Stomach (tissue), 19 donors: ENCODE measurements at places on chromosomes 2 and 18. TPM values are rescaled to one million over a fixed set of nuclear protein-coding genes. Genes with fewer than 3 reads are reported as not detected.
A peak's percentile ranks its signal among the peaks of the same experiment; 100 is the strongest.

PJVK gene
- 5.3 TPM for polyA plus RNA-seq

SMAD4 gene
- polyA plus RNA-seq: 13.3 TPM

MPHOSPH10 gene
- 25.1 TPM for polyA plus RNA-seq

DNAJC5G gene
- not detected for polyA plus RNA-seq

- H3K4me3 ChIP-seq: no peak overlapping the region
- DNase-seq: peak; percentile 58
- peak overlapping the region; percentile 44 for H3K27ac ChIP-seq
- H3K4me1 ChIP-seq: peaks cover 35% of the 10 kb centered on the region
These were observed 204.5 kb downstream of the ZFP36L2 start for GRCh38 chr2:43021791-43022509.

DNA sequence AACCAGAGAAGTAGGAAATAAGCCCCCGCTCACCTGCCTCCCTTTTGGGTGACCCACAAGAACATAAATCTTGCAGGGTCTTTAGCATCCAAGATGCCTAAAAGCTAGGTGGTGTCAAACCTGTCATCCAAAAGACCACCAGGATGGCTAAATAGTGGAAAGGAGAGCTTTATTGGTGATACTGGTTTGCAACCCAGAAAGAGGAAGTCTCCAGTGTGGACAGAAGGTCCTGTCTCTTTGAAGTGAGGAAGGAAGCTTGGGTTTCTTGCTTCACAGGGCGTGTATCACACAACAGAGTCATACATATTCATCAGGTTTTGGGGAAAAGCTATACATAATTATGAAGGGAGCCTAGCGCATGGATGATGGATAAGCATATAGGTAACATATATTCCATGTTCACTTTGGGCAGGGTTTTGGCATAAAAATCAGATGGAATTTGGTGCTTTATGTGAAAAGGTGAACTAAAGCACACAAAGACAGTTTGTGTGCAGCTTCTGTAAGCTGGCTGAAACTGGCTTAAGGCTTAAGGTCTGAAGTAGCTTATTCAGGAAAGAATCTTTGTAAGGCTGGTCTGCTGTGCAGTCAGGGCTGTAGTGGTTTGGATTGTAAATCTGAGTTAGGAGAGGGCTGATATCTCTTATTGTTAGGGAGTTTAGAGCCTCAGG lies 102.2 kb upstream of the MSH2 start:
- H3K4me1 ChIP-seq: no peaks in the 10 kb centered on the region
- H3K27ac ChIP-seq: peak overlapping the region; percentile 43
- H3K27me3 ChIP-seq: no peaks in the 10 kb centered on the region
- no peaks in the 10 kb centered on the region for H3K36me3 ChIP-seq

DNA sequence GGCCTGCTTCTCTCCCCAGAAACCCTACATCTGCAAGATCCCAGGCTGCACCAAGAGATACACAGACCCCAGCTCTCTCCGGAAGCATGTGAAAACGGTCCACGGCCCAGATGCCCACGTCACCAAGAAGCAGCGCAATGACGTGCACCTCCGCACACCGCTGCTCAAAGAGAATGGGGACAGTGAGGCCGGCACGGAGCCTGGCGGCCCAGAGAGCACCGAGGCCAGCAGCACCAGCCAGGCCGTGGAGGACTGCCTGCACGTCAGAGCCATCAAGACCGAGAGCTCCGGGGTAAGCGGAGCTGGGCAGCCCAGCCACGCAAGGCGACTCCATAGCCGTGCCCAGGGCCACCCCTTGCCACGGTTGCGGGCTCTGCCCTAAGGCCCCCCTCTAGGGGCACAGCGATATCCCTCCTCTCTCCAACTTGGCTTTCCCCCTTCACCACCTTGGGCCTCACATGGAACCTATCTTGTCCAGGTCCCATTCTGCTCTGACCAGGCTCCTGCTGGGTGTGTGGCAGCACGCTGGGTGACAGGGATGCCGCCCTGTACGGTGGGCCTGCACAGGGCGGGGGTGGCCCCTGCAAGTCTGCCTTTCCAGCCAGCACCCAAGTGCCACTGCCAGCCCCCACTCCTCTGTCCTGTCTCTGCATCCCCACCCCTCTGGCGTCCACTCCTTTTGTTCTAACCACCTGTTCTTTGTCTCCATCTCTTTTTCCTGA lies 248.9 kb downstream of the GLI2 start:
- DNase-seq: no peak
- no peaks in the 10 kb centered on the region for H3K4me1 ChIP-seq
- no peak overlapping the region for H3K4me3 ChIP-seq
- H3K27ac ChIP-seq: no peak overlapping the region
- H3K36me3 ChIP-seq: no peaks in the 10 kb centered on the region

- H3K4me3 ChIP-seq: no peak overlapping the region
- no peaks in the 10 kb centered on the region for H3K27me3 ChIP-seq
- no peak for DNase-seq
- H3K4me1 ChIP-seq: no peaks in the 10 kb centered on the region
These were observed 136.0 kb downstream of the PTH2R start for GRCh38 chr2:208542465-208543041.

GRCh38 chr2:69348781-69349180 lies 38.2 kb downstream of the GFPT1 start:
- no peak for DNase-seq
- H3K27me3 ChIP-seq: no peaks in the 10 kb centered on the region
- H3K4me1 ChIP-seq: no peaks in the 10 kb centered on the region
- peaks cover 100% of the 10 kb centered on the region for H3K36me3 ChIP-seq
- H3K4me3 ChIP-seq: no peak overlapping the region
- H3K27ac ChIP-seq: no peak overlapping the region

DNA sequence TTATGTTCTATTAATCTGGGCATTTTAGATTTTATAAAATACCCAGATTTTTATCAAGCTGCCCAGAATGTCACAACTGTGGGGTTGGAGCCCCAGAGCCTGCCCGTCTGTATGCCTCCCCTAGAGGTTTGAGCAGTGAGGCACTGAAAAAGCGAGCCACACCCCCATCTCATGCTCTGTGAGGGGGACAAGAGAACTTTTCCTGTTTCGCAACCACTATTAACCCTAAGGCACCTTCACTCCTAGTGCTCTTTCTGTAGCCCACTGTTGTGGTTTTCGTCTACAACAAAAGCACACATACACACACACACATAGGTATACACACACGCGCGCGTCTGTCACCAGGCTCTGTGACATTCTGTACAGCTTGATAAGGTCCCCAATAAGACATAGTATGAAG lies 38.0 kb downstream of the DCDC2C start:
- H3K27ac ChIP-seq: no peak overlapping the region
- H3K36me3 ChIP-seq: no peaks in the 10 kb centered on the region
- H3K4me1 ChIP-seq: no peaks in the 10 kb centered on the region
- no peak for DNase-seq
- H3K27me3 ChIP-seq: no peaks in the 10 kb centered on the region

DNA sequence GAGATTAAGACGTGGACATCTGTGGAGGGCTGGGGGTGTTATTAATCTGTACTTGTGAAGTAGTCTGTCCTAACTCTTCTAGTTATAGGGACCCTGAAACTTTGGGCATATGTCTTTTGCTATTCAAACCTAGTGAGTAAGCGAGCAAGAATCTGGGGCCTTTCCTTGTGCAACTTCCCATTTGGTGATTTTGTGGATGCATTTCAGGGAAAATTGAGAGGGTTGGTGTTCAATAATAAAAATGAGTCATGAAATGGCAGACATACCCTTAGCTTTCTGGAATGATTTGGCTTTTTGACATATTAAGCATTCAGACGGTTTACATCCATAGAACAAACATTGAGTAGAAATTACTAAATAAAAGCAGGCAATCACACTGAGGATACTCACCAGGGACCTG lies 17.0 kb downstream of the COL4A4 start:
- no peaks in the 10 kb centered on the region for H3K27me3 ChIP-seq
- H3K4me3 ChIP-seq: no peak overlapping the region
- H3K4me1 ChIP-seq: no peaks in the 10 kb centered on the region
- H3K27ac ChIP-seq: no peak overlapping the region
- DNase-seq: no peak
- no peaks in the 10 kb centered on the region for H3K36me3 ChIP-seq

DNA sequence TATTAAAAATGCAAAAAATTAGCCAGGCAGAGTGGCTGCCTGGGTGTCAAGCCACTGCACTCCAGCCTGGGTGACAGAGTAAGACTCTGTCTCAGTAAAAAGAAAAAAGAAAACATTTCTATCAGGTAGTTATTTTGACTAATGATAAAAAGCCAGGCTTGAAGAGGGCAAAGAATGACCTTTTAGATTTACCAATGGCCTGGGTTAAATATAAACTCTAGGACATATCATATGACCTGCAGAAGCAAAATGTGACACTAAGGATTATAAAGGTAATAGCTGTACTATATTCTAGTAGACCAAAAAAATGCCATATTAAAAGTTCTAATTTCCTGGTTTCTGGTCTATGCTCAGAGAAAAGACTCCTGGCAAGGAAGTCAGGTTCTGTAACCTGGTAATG lies 16.1 kb upstream of the STAMBP start:
- no peak for DNase-seq
- no peaks in the 10 kb centered on the region for H3K4me1 ChIP-seq
- H3K4me3 ChIP-seq: no peak overlapping the region
- H3K27me3 ChIP-seq: no peaks in the 10 kb centered on the region
- no peaks in the 10 kb centered on the region for H3K36me3 ChIP-seq
- no peak overlapping the region for H3K27ac ChIP-seq

- H3K27ac ChIP-seq: no peak overlapping the region
- H3K27me3 ChIP-seq: no peaks in the 10 kb centered on the region
- H3K36me3 ChIP-seq: no peaks in the 10 kb centered on the region
- H3K4me3 ChIP-seq: no peak overlapping the region
- H3K4me1 ChIP-seq: peaks cover 8% of the 10 kb centered on the region
These were observed 53.4 kb upstream of the RALBP1 start for GRCh38 chr18:9421901-9422327.

DNA sequence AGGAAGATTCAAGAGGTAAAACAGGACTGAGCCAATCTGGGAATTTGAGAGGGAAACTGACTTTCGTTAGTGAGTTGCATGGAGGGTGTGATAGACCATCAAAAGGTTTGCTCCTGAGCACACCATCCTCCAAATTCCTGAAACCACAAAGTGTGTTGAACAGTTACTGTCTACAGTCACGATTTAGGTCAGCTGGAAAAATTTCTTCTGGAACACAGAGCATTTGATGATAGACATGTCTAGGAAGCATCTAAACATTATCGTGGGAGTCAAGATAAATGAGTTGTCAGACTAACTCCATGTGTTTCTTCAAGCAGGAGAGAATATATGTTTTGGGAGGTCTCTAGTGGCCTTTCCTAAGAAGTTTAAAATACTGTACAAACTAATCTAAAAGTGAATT lies 449.4 kb upstream of the SLC14A2 start:
- no peak overlapping the region for H3K27ac ChIP-seq
- H3K4me3 ChIP-seq: no peak overlapping the region
- no peak for DNase-seq

- H3K4me1 ChIP-seq: no peaks in the 10 kb centered on the region
- H3K27ac ChIP-seq: no peak overlapping the region
- H3K27me3 ChIP-seq: no peaks in the 10 kb centered on the region
- DNase-seq: no peak
- H3K4me3 ChIP-seq: no peak overlapping the region
- H3K36me3 ChIP-seq: no peaks in the 10 kb centered on the region
These were observed 567.2 kb downstream of the TMX3 start for GRCh38 chr18:68147728-68148127.

DNA sequence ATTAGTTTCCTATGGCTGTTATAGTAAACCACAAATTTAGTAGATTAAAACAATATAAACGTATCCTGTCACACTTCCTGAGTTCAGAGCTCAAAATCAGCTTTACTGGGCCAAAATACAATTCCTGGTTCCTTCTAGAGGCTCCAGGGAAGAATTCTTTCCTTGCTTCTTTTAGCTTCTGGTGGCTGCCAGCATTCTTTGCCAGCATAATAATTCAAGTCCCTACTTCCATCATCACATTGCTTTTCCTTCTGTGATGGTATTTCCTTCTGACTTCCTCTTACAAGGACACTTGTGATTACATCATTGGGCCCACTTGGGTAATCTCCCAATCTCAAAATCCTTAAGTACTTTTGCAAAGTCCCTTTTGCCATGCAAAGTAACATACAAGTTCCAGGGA lies 40.6 kb downstream of the MOB4 start:
- no peak overlapping the region for H3K4me3 ChIP-seq
- H3K4me1 ChIP-seq: no peaks in the 10 kb centered on the region
- H3K27ac ChIP-seq: no peak overlapping the region
- no peak for DNase-seq
- H3K27me3 ChIP-seq: no peaks in the 10 kb centered on the region
- peaks cover 20% of the 10 kb centered on the region for H3K36me3 ChIP-seq

DNA sequence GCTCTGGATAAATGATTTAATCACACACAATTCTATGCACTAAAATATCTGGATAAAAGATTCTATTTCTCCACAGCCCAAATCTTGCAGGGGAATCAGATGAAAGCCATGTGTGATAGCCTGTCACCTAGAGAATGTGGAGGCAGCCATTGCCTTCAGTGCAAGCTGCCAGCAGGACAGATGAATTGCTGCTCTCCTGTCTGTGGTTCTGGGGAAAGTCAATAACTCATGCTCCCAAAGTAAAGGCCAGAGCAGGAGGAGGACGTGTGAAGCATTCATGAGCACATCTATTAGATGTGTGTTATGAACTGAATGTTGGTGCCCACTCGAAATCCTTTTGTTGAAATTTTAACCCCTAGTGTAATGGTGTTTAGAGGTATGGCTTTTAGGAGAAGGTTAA lies 195.1 kb downstream of the RDH14 start:
- H3K4me3 ChIP-seq: no peak overlapping the region
- H3K36me3 ChIP-seq: no peaks in the 10 kb centered on the region
- DNase-seq: no peak
- no peaks in the 10 kb centered on the region for H3K4me1 ChIP-seq

GRCh38 chr2:236677368-236677767 lies 107.7 kb downstream of the ACKR3 start:
- no peaks in the 10 kb centered on the region for H3K4me1 ChIP-seq
- H3K36me3 ChIP-seq: no peaks in the 10 kb centered on the region
- no peak overlapping the region for H3K4me3 ChIP-seq
- H3K27me3 ChIP-seq: no peaks in the 10 kb centered on the region
- no peak overlapping the region for H3K27ac ChIP-seq

DNA sequence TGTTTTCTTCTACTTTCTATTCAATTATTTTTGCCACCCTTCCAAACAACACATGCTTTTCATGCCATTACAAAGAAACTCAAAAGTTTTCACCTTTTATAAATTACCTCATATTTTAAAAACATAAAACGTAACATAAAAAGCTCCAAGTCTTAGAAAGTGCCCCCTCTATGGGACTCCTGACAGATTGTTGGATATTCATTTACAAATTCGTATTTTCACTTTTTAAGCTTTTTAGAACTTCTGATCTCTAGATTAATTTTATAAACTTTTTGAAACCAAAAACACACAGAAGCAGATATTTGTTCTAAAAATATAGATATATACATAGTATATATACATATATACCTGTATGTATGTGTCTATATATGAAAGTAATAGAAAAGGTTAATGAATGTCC lies 1.5 kb downstream of the COL5A2 start:
- no peak for DNase-seq
- H3K36me3 ChIP-seq: no peaks in the 10 kb centered on the region
- peak overlapping the region; percentile 51 for H3K4me3 ChIP-seq
- no peaks in the 10 kb centered on the region for H3K27me3 ChIP-seq

- no peak overlapping the region for H3K4me3 ChIP-seq
- H3K27me3 ChIP-seq: no peaks in the 10 kb centered on the region
- no peaks in the 10 kb centered on the region for H3K36me3 ChIP-seq
- peaks cover 50% of the 10 kb centered on the region for H3K4me1 ChIP-seq
- DNase-seq: peak; percentile 46
These were observed 46.0 kb downstream of the GAREM1 start for GRCh38 chr18:32424696-32425095.
